ENCODE measurements at places on chromosomes 12 and 14.

- DNase-seq = no peak
Measured at GRCh38 chr12:116920939-116921338, 10.2 kb downstream of the FBXW8 start.

DNA sequence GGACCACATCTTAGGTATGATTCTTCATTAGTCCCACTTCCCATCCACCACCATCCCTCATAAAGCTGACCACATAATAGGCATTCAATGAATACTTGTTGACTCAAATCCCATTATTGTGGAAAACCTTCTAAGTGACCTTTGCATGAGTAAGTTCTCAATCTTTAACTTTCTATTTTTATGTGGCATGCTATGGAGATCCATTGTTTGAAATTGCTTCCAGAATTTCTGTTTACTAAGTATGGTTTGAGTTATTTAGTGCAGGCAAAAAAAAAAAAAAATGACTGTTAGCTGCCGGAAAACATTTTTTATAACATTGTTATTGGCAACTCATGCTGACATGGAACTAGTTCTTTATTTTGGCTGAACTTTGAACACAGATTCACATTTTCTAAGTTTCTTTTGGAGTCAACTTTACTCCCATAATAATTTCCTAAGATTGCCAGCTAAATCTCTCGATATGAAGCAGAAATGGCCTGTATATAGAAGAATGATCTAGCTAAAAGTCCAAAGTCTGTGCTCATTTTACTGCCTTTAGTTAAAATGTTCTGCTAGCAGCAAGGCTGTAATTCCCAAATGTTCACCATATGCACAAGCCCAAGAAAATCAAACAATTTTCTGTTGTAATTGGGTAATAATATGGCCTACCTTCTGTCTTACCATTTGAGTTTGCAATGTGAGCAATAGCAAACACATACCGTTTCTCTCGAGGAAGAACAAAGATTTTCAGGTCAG, 77.9 kb downstream of the PTGER2 start:
- DNase-seq = no peak

- no peak for DNase-seq
Measured at GRCh38 chr14:101823511-101824120, 62.1 kb downstream of the PPP2R5C start.

GRCh38 chr12:122060081-122060501, 18.5 kb upstream of the MLXIP start:
- no peak for DNase-seq

- DNase-seq = no peak
Measured at GRCh38 chr14:79670811-79671210, 540.5 kb downstream of the DIO2 start.

DNA sequence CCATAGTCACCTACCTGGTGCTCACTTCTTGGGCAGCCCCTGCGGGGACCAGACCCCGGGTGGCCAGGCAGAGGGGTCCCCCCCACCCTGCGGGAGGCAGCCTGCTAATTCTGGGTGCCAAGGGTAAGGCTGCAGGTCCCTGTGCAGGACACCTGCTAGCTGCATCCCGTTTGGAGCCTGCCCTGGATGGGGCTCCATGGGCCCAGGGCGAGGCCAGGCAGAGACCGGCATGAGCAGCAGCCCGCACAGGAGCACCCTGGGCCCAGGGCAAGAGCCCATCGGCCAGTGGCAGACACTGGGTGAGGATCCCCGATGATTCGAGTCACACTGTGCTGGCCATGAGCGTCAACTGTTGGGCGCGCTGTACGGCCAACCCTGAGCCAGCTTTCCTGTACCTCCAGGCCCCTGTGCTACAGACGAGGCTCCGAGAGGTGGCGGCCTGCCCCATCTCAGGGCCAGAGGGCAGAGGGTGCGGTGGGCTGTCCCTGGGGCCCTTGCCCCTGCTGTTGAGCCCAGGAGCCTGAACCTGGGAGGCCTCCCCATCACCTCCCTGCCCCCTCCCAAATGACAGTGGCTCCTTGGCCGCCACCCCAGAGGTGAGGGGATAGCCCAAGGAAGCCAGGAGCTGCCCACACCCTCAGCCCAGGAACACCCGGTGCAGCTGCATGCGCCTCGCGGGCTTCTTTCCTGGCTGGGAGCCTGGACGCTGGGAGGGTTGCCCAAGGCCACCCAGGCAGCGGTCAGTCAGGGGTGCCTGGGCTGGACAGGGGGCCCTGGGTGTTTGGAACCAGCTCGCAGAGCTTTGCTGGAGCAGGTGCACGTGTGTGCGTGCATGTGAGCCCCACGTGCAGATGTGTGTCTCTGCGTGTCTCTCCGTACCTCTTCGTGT, 47.7 kb downstream of the CYP46A1 start:
- no peak for DNase-seq

DNA sequence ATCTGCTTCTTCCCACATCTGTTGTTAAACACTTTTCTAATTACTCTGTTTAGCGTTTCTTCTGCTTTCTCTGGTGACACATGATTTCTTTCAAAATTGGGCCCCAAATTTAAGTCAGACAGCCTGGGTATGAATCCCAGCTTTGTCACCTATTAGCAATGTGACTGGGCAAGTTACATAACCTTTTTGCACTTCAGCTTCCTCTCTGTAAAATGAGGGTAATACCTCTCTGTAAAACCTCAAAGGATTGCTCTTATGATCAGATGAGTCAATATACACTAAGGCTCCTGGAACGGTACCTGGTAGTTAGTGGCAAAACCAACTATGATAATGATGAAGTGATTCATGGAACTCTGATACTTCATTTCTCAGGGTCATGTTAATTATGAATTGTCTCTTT, 33.0 kb downstream of the E2F7 start:
- DNase-seq = no peak

DNA sequence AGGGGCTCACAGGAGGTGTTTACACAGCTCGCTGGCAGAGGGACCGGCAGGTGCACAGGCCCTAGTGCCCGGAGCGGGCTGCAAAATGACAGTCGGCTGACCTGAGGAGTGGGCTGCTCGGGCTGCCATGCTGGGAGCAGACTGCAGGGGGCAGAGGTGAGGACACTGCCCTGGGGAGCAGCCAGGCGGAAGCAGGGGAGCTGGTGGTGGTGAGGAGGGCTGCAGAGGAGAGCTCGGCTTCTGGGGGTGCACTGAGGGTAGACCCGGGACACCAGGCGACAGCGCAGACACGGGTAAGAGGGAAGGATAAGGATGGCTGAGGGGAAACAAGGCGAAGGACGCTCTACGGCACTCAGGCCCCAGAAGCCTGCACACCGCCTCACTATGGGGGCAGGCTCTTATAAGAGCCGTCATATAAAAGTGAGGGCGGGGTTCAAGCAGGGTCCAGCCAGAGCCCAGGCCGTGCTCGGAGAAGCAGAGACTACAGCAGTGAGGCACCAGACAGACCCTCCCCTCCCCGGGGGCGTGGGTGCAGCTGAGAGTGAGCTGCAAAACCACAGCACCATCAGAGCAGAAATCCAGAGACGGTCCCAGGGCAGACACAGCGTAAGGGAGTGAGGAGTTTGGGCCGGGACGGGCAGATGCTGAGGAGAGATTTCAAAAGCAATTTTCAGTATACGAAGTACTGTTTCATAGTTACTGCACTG, 62.5 kb downstream of the CCDC88C start:
- DNase-seq = no peak

DNA sequence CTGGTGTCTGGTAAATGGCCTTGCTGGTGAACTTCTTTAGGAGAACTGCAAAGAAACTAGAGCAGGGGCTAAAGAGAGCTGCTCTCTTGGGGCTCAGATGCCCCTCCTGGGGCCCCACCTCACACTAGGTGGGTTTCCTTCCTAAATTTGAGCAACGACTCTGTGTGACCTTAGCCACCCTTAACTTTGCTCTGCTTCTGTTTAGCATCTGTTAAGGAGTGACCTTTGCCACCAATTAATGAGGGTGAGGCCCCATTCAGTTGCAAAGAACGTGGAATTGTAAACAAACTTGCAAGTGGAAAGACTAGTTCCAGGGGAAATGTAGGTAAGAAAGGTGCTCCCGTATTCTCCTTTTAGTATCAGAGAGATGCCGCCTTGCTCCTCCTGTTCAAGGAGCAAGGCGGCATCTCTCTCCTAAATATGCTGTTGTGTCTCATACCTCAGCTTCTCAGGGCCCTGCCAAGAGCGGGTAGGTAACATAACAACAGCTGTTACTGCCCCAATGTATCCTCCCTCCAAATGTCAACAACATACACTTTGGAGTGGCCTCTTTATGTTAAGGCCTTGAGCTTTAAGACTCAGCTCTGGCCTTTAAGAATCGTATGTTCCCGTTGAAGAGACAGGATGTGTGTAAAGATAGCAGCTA, 77.6 kb upstream of the FUT8 start:
- no peak for DNase-seq

GRCh38 chr12:3097186-3097804, 20.1 kb downstream of the TSPAN9 start:
- DNase-seq = no peak

GRCh38 chr14:65000898-65001591, 14.3 kb downstream of the FNTB start:
- no peak for DNase-seq

DNA sequence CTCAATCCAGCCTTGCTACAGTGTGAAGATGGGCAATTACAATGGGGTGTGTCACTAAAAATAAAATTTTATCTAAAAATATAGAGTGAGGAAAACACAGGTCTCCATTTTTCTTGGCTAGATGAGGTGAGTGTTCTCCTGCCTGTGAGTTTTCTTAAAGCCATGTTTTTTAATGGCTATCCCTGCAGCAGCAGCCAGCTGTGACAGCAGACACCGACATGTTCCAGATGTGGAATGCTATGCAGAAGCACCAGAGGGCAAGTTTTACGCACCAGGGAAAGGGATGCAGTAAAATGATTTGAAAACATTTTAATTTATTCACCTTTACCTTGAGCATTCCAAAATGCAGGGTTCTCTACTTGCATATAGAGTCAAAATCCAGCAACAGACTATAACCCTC, 577.0 kb upstream of the STXBP6 start:
- no peak for DNase-seq

GRCh38 chr12:29725587-29726320, 58.0 kb downstream of the TMTC1 start:
- no peak for DNase-seq

DNA sequence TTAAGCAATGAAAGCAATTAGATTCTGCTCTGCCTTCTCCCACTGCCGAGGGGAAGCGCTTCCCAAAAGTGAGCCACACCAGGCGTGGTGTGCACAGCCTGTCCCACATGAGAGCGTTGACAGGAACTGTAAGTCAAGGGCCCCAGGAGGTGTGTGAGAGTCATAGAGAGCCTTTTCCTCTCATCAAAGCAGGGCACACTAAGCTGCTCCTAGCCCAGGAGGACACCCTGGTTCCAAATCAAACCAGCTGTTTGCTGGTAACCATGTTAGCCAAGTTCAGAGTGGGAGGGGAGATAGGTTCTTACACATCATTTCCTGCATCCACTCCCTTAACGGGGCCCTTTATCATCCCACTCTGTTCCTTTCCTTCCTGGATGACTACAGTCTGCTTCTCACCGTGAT, 98.3 kb downstream of the SPTSSA start:
- no peak for DNase-seq

GRCh38 chr12:49636979-49637755, 13.8 kb downstream of the PRPF40B start:
- DNase-seq = no peak

GRCh38 chr14:92328664-92329255, 5.8 kb downstream of the SLC24A4 start:
- DNase-seq = no peak

DNA sequence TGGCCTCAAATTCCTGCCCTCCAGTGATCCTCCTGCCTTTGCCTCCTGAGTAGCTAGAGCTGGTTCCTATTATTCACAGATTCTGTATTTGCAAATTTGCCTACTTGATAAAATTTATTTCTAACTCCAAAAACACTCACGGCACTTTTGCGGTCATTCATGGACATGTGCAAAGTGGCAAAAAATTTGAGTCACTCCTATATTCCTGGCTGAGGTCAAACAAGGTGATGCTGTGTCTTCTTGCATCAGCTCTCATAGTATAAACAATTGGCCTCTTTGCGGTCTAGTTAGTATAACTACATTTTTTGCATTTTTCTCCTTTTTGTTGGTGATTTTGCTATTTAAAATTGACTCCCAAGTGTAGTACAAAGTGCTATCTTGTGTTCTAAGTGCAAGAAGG, 24.7 kb downstream of the ATF1 start:
- DNase-seq = no peak

DNA sequence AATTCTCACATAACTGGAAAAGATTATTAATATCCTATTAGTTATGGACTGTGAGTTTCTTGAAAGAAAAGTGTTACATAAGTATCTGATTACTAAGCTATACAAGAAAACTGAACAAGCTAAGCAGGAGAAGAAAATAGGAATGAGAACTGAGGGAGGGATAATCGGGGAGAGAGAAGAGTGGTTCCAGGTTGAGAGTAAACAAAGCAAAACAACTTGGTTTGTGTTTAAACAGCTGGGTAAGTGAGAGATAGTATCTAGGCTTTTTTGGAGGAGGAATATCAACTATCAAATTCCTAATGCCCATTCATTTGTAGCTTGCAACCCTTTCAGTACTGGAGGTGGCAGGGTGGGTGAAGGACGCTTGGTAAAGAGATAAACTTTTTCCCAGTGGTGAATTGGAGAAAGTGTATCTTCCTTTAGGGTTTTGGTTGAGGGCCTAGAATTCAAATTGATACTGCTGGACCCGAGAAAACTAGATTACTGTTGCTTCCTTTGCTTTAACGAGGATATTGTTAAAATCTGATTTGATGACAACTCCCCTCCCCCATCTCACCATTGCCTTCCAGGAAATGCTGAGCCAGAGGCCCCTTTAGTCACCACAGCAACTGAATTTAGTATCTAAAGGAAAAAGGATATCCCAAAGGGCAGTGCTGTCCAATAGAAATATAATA, 2.0 kb upstream of the SLC2A3 start:
- DNase-seq = no peak

DNA sequence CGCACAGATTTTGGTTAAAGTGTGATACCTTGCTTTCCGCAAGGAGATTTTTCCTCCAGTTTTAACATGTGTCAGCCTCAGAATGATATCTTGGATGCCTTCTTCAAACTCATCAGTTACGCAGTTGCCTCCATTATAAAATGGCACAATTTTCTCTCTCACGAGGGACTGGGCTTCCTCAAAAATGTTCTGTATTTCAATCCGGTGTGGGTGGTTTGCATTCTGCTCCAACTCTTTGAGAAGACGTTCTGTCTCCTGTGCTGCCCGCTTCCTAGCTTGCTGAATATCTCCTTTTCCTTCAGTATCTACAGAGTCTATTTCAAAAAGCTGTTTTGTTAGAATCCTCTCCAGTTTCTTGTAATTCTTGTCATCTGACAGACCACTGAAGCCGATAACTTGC, 1.8 kb downstream of the BAG5 start:
- DNase-seq = no peak

GRCh38 chr12:78885466-78885865, 20.9 kb downstream of the SYT1 start:
- DNase-seq = no peak

DNA sequence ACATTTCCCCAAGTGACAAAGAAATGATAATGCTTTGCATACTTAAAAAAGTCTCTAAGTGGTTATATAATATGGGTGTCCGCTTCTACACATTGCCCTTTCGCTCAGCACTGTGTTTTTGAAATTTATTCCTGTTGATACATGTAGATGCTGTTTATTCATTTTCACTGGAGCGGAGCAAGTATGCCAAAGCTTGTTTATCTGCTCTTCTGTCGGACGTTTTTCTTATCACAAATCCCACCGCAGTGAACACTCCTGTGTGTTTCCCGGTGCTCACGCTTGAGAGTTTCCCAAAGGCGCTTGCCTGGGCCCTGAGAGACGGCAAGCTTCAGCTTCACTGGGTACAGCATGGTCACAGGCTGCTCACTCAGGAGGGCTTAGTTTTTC, 50.2 kb downstream of the TPCN1 start:
- no peak for DNase-seq

Measured in stimulated activated CD4-positive, alpha-beta T cell treated with anti-CD3 and anti-CD28 coated beads, Interleukin-1b, Interleukin-23, amount 100 ng/mL, for 1 hour (primary cell).